ENCODE measurements at places on chromosomes 4 and X. TPM values are rescaled to one million over a fixed set of nuclear protein-coding genes. Genes with fewer than 3 reads are reported as not detected.

DNA sequence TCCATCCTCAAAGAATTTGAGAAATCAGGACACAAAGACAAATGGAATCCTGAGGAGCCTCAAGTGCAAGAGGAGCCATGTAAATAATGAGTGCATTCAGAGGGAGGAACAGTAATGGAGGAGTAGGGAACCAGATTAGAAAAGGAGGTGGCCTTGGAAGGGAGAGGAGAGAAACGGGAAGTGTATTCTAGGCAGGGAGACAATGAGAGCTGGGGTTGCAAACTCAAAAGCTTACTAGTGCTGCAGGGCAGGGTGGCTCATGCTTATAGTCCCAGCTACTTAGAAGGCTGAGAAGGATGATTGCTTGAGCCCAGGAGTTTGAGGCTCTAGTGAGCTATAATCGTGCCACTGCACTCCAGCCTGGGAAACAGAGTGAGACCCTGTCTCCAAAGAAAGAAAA lies 113.2 kb upstream of the LSM6 start:
- no peak overlapping the region for H3K4me3 ChIP-seq
- H3K36me3 ChIP-seq: no peaks in the 10 kb centered on the region
- H3K27me3 ChIP-seq: peaks cover 21% of the 10 kb centered on the region
- no peak for DNase-seq

DNA sequence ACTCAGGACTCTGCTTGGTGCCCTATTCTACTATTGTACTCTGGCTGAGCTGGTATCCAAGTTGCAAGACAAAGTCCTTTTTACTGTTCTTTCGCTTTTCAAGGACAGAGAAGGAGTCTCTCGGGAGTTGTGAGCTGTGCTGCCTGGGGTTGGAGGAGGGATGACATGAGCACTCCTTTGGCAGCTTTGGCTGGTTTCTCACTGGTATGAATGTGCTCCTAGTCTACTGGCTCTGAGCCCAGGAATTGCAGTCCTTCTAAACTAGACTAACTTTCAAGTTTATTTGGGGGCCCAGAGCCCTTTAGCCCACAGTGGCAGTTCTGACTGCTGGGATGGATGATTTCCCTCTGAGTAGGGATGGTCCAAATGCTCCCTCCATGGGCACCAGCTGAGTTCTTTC lies 997.1 kb downstream of the RAB28 start:
- H3K27me3 ChIP-seq: no peaks in the 10 kb centered on the region
- H3K4me3 ChIP-seq: no peak overlapping the region
- H3K36me3 ChIP-seq: no peaks in the 10 kb centered on the region
- DNase-seq: no peak
- no peak overlapping the region for H3K27ac ChIP-seq

DNA sequence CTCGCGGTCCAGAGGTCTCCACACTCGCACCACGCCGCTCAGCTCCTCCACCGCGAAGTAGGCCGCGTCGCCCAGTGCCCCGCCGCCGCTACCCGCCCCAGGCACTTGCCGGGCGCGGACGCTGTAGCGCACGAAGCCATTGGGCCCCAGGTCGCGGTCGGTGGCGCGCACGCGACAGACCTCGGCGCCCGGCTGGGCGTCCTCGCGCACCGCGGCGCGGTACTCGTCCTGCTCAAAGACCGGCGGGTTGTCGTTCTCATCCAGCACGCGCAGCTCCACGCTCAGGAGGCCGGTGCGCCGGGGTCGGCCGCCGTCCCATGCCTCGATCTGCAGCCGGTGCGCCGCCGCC lies 1.4 kb downstream of the DCHS2 start:
- peaks cover 6% of the 10 kb centered on the region for H3K36me3 ChIP-seq
- H3K27ac ChIP-seq: no peak overlapping the region
- DNase-seq: no peak
- H3K27me3 ChIP-seq: peaks cover 41% of the 10 kb centered on the region

DNA sequence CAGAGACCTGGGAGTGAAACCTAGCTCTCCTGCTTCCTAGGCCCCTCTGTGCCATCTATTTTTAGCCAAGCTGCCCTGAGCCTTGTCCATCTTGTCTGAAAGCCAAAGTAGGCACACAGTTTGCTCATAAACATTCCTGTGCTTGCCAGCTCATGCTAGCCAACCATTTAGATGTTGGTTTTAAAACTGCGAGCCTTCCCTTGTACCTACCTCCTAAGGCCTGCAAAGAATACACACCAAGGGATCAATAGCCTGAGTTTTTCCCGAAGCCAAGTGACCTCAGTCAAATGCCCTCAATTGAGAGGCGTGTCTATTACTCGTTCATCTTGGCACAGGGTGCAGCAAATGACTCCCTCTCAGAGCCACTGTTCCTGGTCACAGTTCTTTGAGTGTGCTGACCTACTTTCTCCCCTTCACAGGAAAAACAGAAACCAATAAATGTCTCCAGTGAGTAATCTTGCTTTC lies 48.5 kb downstream of the ZCCHC12 start:
- no peak overlapping the region for H3K27ac ChIP-seq
- H3K36me3 ChIP-seq: no peaks in the 10 kb centered on the region
- no peak overlapping the region for H3K4me3 ChIP-seq
- no peaks in the 10 kb centered on the region for H3K27me3 ChIP-seq

DNA sequence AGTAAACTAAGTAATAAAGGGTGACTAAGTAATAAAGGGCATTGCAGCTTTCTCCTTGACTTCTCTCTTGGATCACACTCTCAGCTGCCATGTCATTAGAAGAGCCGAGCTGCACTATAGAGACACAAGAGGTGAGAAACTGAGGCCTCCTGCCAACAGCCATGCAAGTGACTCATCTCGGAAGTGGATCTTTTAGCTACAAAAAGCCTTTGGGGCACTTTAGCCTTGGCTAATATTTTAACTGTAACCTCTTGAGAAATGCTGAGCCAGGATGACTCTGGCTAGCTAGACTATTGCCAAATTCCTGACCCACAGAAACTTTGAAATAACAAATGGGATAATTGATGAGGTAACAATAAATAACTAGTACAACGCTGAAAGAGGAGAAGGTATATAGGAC lies 1.5 kb upstream of the NEIL3 start:
- peak overlapping the region; percentile 82 for H3K27ac ChIP-seq
- H3K4me3 ChIP-seq: no peak overlapping the region
- peaks cover 4% of the 10 kb centered on the region for H3K27me3 ChIP-seq
- H3K4me1 ChIP-seq: peaks cover 10% of the 10 kb centered on the region
- H3K36me3 ChIP-seq: peaks cover 2% of the 10 kb centered on the region

DNA sequence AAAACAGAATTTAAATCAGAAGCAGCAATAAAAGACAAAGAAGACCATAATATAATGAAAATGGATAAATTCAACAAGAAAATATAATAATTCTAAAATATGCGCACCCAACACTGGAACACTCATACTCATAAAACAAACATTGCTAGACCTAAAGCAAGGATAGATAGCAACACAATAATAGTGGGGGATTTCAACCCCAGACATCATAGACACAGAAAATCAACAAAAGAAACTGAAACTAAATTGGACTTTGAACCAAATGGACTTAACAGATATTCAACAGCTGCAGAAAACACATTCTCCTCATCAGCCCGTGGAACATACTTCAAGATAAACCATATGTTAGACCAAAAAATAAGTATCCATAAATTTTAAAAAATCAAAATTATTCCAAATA lies 1552.6 kb downstream of the C4orf33 start:
- no peaks in the 10 kb centered on the region for H3K36me3 ChIP-seq
- H3K4me1 ChIP-seq: no peaks in the 10 kb centered on the region
- H3K27ac ChIP-seq: no peak overlapping the region
- no peaks in the 10 kb centered on the region for H3K27me3 ChIP-seq
- DNase-seq: no peak

DNA sequence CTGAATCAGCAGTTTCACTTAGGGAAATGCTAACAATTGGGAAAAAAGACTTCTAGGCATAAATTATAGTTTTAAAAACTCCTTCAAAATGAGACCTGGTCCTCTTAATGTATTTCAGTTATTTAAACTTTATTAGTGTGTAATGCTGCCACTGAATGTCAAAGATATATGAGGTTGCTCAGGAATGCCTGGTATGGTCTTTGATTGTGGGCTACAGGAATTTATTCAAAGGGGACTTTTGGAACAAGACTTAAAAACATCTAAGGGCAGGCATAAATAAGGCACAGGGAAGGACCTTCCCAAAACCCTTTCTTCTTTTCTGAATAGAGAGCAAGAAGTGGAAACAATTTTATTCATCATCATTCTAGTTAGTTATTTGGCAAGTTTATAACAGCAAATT lies 439.1 kb downstream of the TLL1 start:
- H3K4me1 ChIP-seq: no peaks in the 10 kb centered on the region
- no peak for DNase-seq
- H3K36me3 ChIP-seq: no peaks in the 10 kb centered on the region

DNA sequence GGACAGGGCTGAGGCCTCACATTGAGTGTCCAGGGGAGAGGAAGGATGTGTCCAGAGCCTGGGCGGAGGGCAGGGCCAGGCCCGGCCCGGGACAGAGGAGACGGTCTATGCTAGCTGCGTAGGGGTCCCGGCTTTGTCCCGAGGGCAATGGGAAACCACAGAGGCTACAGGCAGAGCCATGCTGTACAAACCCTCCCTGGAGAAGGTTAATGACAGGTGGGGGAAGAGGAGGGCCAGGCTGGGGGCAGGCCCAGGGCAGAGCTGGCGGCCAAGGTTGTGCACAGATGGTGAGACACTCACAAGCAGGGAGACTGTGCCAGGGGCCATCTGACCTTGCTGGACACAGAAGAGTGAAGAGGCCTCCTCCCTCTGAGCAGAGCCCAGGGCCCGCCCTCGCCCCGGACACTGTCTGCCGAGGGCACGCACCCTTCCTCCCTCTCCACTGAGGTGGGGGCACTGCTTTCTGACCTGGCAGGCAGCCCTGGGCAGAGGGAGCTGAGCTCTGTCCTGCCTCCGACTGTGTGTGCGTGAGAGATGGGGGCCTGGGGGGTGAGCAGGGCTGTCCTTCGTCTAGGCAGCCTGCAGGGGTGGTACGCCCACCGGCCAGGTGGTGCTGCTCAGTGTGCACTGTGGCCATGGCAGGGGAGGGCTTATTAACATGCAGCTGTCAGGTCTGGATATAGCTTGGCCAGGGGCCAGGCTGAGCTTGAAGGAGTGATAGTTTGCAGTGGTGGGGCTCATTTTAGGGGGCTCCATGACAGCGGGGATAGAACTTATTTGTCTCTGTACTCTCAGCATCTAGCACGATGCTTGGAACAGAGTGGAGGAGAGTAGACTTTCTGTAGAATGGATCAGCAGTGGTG lies 75.7 kb upstream of the LRPAP1 start:
- no peaks in the 10 kb centered on the region for H3K27me3 ChIP-seq
- H3K4me3 ChIP-seq: no peak overlapping the region
- no peaks in the 10 kb centered on the region for H3K36me3 ChIP-seq
- H3K27ac ChIP-seq: no peak overlapping the region
- no peaks in the 10 kb centered on the region for H3K4me1 ChIP-seq
- DNase-seq: no peak

DNA sequence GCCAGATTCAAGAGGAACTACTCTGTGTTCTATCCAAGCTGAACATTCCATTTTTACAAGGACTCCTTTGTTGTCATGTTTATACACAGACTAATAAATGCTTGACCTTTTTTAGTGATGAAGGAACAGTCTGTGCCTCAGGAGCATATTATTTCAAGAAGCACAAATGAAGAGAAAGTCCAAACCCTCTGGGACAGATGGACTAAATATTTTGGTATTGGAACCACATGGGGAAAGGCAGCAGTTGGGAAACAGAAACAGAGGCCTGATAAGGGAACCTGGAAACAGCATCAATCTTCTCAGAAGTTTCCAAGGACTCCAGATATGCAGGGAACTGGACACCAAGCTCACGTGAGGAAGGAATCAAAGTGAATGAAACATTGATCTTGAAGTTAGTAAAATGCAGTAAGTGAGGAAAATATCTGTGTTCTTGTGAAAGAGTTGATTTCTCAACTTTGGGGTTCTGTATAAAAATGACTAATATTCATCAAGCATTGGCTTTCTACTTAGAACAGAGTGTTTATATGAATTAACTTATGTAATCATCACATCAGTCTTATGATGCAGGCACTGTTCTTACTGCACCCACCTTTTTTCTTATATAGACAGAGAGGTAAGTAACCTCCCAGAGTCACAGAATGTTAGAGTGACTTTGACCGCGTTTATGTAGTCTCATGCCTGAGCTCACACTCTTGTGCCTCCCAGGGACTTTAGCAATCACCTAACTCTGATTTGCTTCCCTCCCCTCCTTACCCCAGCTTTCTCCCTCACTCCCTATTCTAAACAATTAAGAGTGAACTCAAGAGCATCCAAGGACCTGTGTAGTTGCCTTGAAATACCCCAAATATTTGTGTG lies 148.9 kb upstream of the JADE1 start:
- no peak overlapping the region for H3K27ac ChIP-seq
- no peak overlapping the region for H3K4me3 ChIP-seq
- H3K36me3 ChIP-seq: no peaks in the 10 kb centered on the region
- DNase-seq: no peak
- H3K4me1 ChIP-seq: peaks cover 7% of the 10 kb centered on the region
- H3K27me3 ChIP-seq: no peaks in the 10 kb centered on the region

DNA sequence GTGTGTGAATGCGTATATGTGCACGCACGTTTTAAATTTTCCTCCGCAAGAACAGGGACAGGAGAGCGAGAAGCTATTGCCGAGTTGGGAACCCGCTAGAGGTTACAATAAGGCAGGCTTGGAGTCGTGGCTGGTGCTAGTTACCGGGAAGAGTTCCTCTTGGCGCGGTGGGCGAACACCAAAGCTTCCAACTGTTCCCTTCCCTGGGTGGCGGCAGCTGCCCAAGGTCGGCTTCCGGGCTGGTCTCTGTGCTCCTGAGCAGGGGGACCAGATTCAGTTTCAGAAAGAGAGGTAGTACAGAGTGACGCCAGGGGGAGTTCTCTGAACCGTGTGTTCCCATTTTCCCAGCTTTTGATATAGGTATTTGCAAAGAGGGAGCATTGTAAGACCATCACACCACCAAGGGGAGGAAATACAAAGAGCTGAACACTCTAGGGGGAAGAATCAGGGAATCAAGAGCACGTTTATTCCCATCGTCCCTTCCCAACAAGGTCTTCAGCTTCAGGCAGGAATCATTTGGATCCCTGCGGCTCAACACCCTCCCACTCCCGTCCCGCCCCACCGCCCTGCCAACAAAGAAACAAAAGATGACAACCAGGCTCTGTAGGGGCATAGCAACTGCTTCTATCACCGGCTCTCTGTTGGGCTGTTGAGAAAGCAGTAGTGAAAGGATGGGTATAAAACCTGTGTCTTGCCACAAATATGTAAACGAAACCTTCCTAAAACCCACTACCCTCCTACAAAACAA lies 113.6 kb upstream of the TEX13C start:
- no peaks in the 10 kb centered on the region for H3K36me3 ChIP-seq
- peaks cover 14% of the 10 kb centered on the region for H3K4me1 ChIP-seq
- no peak for DNase-seq
- H3K27me3 ChIP-seq: peaks cover 35% of the 10 kb centered on the region
- H3K27ac ChIP-seq: no peak overlapping the region

DNA sequence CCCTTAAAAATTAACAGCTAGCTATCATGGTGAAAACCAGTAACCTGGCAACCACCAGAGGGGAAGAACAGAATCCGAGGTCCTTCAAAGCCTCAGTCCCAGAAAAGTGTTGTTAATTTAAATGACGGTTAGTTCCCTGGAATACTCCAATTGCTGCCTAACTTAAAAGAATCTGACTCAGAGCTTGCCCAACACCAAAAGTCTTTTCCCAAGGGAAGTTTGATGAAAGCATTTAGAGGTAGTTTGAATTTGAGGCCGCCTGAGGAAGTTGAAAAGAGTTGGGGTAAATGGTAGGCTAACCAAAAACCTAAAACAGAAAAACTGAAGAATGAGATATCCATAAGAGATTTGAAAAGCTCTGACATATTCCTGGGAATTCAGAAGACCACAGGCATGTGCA lies 46.6 kb downstream of the IL13RA2 start:
- H3K4me1 ChIP-seq: no peaks in the 10 kb centered on the region
- no peaks in the 10 kb centered on the region for H3K36me3 ChIP-seq
- no peak for DNase-seq
- H3K27ac ChIP-seq: no peak overlapping the region

The ARHGEF38 gene
- total RNA-seq: not detected

The LONRF3 gene
- 17.0 TPM for total RNA-seq

The CXCL3 gene
- 1.5 TPM for total RNA-seq

The ZNF827 gene
- total RNA-seq: 16.3 TPM

The TMEM156 gene
- total RNA-seq: 25.6 TPM

The SEL1L3 gene
- 56.5 TPM for total RNA-seq

The DRD5 gene
- total RNA-seq: not detected
